Stimulated activated CD4-positive, alpha-beta T cell treated with anti-CD3 and anti-CD28 coated beads, Interleukin-12 subunit alpha, Interleukin-12 subunit beta, amount 100 ng/mL, for 4 hours (primary cell): ENCODE measurements at places on chromosomes 7 and 10.

- DNase-seq: no peak
Measured at GRCh38 chr10:49114718-49115014, 656 bp downstream of the VSTM4 start.

GRCh38 chr7:81845744-81846241 is 75.9 kb upstream of the HGF start:
- no peak for DNase-seq

DNA sequence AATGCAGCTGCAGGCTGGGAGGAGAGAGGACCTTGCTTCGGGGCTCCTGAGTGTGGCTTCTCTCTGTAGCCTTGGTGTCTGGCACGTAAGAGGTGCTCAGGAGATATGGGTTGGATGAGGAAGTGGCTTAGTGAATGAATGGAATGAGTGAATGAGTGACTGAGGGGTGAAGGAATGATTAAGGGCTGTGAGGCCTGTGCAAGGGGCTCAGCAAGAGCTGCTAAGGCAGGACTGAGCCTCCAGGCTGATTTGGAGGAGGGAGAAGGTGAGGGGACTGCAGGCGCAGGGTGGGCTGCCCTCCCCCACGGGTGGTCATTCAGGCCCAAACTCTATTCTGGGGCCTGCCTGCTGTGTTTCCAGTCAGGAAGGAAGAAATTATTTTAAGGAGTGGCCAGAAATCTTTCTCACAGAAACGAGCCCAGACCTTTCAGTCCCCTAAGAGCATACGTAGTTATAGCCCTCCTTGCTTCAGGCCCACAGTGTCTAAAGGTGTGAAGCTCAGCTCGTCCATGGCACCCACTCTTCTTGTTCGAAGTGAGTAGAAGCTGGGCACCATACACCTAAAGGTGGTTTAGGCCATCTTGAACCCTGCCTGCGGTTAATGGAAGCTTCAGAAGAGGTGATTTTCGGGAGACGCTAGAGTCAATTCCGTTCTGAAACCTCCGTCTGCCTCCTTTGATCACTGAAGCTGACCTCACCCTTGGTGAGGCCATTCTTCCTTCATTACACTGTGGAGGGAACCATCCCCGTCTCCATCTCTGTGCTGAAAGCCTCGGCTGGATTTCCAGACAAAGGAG is 49.5 kb upstream of the SAMD8 start:
- no peak for DNase-seq

GRCh38 chr7:5452470-5452899 is 28.9 kb upstream of the TNRC18 start:
- no peak for DNase-seq

GRCh38 chr7:54831046-54831643 is 72.1 kb upstream of the SEC61G start:
- DNase-seq: no peak

DNA sequence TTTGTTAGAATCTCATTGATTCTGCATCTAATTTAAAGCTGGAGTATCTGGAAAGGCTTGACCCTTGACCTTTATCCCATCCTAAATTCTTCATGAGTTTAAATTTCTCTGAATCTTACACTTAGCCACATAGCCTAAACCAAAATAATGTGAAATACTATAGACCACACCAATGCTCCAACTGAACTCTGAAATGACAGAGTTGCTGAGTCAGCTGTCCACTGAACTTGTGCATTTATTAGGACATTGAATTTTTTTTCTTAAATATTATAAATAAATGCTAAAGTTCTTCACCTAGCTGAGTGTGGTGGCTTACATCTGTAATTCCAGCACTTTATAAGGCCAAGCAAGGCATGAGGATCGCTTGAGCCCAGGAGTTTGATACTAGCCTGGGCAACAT is 390.9 kb upstream of the PFKP start:
- no peak for DNase-seq

GRCh38 chr7:4218481-4218880 is 463.6 kb upstream of the FOXK1 start:
- DNase-seq: no peak

GRCh38 chr7:29372351-29373090 is 177.9 kb downstream of the CHN2 start:
- no peak for DNase-seq

DNA sequence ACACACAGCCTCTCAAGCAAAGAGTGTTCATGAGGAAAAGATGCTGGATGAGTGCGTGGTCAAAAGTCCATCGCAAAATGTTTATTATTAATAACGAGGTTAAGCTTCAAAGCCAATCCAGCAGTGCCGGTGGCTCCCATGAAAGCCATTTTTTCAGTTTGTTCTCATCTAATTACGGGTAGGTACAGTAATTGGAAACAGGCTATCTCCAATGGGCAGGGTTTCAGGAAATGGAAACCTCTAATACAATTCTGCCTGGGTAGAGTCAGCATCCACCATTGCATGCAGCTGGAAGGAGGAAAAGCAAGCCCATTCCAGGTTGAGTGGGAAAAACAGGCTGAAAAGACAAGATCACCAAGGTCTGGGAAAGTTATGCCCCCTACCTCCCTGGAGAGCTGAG is 57.4 kb downstream of the GPAM start:
- DNase-seq: no peak

DNA sequence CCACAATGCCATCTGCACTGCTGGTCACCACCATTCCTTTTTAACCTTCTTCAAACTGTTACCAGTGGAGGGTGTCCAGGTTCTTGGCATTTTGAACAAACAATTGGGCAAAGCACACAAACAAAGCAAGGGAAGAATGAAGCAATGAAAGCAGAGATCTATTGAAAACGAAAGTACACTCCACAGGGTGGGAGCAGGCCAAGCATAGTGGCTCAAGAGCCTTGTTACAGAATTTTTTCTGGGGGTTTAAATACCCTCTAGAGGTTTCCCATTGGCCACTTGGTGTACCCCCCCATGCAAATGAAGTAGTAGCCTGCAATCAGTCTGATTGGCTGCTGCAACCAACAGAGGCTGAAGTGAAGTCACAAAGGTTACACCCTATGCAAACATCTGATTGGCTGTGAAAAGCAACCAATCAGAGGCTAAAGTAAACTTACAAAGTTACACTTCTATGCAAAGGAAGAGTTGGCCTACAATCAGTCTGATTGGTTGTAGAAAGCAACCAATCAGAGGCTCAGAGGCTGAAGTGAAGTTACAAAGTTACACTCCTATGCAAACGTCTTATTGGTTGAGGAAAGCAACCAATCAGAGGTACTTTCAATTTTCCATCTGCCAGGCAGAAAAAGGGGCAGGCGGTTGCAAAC is 103.2 kb upstream of the WAC start:
- DNase-seq: no peak

GRCh38 chr7:30836991-30837390 is 65.8 kb downstream of the MINDY4 start:
- no peak for DNase-seq

- DNase-seq: no peak
Measured at GRCh38 chr7:128235471-128235870, 5.6 kb upstream of the LEP start.

DNA sequence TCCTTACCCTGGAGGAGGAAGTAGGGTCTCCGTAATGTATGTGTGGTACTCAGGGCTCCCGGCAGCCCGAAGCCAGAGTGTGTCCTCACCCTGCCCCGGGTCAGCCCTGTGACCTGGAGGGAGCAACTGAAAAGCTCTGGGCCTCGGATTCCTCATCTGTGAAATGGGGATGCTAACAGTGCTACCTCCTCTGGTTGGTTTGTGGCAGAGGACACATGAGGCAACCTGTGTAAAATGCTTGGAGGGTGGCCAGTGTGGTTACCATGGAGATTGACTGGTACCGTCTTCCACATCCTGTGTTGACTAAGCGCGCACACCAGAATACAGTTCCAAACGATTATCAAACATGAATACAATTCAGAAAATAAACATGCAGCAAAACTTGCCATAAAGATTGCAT is 163.8 kb upstream of the KLF6 start:
- peak; percentile 28 for DNase-seq

GRCh38 chr7:36203071-36203790 is 50.2 kb downstream of the EEPD1 start:
- no peak for DNase-seq

DNA sequence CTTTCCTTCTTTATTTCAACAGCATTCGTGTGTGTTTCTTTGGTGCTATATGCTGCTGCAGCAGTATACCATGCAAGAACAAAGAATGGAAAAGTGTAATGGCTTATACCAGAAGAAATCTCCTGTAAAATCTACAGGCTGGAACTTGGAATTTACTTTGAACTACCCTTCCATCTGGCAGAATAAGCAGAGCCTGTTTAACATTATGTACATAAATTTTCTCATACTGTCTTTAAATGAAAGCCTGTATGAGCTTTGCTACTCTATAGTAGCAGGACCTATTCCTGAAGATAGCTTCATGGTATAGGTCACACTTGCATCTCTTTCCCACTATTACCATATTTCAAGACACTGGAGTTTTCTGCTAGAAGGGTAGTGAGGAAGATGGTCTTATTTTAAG is 522.1 kb upstream of the GHITM start:
- no peak for DNase-seq

GRCh38 chr7:27633062-27633461 is 29.6 kb downstream of the HIBADH start:
- DNase-seq: no peak

- DNase-seq: no peak
Measured at GRCh38 chr7:158885624-158886023, 29.3 kb downstream of the DYNC2I1 start.

GRCh38 chr7:65463184-65463583 is 89.5 kb downstream of the ZNF92 start:
- no peak for DNase-seq

DNA sequence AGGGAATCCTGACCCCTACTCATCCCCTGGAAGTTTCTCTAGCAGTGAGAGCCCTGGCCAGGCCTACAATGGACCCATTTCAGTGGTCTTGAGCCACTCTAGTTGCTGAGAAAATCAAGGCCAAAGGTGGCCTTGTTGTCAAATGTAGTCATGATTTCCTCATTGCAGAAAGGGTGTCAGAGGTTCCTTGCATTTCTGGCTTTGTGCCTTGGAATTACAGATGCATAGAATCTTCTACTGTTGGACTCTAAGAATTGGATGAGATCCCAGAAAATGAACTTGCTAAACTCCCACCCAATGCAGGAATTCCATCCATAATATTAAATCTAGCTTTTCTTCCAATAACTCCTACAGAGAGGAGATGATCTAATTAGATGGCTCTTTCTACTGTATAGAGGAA is 12.2 kb downstream of the CPA2 start:
- no peak for DNase-seq

- DNase-seq: no peak
Measured at GRCh38 chr10:72073708-72074573, 14.4 kb downstream of the SPOCK2 start.

- no peak for DNase-seq
Measured at GRCh38 chr7:44639671-44640321, 33.4 kb downstream of the OGDH start.

DNA sequence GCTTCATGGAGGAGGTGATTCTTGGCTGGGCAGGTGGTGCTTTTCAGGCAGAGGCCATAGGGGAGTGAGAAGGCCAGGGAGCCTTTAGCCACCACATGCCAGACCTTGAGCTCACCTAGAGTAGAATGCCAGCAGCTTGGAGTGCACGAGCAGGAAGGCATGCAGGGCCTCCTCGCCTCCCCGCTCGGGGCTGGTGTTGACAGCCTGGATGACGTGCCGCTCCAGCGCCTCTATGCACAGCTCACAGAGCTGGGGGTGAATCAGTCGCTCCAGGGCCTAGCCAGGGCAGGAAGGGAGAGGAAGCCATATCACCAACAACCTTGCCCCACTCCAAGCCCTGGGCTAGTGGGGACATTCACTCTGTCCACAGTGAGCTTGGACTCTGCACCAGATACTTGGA is 15.7 kb downstream of the HPS1 start:
- no peak for DNase-seq

GRCh38 chr10:77103213-77103612 is 534.4 kb downstream of the KCNMA1 start:
- DNase-seq: no peak

DNA sequence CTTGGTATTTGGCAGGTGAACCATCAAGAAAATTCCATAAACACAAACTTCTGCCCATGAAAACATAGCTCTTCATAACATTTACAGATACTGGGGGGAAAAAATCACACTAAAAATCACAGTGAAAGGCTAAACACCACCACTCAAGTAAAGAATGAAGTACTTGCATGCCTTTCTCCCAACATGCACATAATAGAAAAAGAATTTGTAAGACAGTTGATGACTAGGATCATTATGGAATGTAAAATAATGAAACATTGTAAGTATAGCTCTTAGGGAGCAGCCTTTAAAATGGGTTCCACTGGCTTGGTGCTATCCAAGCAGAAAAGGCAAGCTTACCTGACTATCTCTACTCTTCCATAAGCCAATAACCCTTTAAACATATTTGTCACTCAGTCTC is 299.9 kb upstream of the LRRN3 start:
- no peak for DNase-seq

- no peak for DNase-seq
Measured at GRCh38 chr7:46162609-46163008, 241.5 kb upstream of the IGFBP3 start.

DNA sequence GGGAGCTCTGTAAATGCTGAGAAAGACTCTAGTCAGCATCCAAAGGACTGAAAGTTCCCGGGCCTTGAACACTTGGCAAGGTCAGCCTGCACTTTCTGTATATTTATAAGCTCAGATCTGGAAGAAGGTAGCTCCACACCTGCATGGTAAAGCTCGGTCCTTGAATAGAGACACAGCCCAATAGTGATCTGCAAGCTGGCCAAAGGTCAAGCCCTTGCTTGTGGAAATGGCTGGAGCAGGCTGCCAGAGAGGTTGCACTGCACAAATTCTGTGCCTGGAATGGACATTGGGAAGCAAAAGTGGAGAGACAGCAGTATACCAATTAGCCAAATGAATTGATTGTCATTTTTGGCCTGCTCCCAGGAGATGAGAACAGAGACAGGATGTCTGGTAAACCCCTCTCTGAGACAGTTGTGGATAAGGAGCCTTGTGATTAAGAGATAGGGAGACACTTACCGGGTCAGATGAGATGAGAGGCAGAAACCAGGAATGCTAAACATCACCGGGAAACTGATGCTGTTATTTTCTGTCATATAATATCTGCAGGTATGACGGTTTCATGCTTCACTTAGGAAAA is 8.0 kb upstream of the FRA10AC1 start:
- no peak for DNase-seq

DNA sequence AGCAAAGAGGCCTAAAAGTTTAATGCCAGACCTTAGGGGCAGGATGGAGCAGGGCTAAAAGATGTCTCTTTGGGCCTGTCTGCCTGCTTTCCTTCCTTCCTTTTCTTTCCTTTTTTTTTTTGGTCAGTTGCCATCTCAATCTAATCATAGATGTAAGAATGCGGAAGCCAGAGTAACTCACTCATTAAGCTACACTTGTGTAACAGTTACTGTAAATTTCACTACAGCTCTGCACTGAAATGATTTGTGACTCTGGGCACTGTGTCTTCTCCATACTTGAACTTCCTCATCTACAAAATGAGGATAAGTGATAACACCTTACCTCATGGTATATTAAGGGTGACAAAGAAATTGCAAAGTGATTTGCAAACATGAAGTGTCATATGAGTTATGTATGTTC is 75.5 kb upstream of the AGK start:
- no peak for DNase-seq

- no peak for DNase-seq
Measured at GRCh38 chr7:112763298-112763697, 26.9 kb downstream of the TMEM168 start.
